ENCODE measurements at places on chromosomes 2 and 18.

GRCh38 chr2:15797231-15797938, 143.0 kb upstream of the MYCN start:
- no peak for DNase-seq

- no peak for DNase-seq
Observed at GRCh38 chr2:60339286-60339685, 214.2 kb downstream of the BCL11A start.

GRCh38 chr18:35369126-35369525, 8.0 kb downstream of the ZNF396 start:
- DNase-seq, result no peak

DNA sequence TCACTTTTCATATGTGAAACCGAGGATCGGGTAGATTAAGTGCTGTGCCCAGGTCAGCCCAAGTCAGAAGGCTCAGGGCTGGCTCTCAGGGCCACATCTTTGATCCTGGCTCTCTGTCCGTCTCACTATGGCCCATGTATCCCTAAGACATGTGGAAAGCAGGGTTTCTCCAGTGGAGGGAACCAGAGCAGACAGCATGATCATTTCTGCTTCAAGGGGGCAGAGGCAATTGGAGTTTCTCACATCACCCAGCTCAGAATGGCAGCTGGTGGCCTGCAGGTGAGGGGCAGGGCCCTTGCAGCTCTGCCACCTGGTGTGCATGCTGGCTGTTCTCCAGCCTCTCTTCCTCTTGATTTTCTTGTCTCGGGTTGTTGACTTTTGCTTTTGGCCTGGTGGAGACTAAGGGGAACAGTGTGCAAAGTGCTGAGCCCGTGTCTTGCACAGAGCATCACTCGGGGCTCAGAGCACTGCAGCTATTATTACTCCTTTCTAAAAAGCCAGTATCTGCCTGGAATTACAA, 27.0 kb downstream of the LDLRAD4 start:
- DNase-seq, result no peak

GRCh38 chr2:217086038-217086522, 226.2 kb upstream of the TNP1 start:
- DNase-seq, result no peak

DNA sequence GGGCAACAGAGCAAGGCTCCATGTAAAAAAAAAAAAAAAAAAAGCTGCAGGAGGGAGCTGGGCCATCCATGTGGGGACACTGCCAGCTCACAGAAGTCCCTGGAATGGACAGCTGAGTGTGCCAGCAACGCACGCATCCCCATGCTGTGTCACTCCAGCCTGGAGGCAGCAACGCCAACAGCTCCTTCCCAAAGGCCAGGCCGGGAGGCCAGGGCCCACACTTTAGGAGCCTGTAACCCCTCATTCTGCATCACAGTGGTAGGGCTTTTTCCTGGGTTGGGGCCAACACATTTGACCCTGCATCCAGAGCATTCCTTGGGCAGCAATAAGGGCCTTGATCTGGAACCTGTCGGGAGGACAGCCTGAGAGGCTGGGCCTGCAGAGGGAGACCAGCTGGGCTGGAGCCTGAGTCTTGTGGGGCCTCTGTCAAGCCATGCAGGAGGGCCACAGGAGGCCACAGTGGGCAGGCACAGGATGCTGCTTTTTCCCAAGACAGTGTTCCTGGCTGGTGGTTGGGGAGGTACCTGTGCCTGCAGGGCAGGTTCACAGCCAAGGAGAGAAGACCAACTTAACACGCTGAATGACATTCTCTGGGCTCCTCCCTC, 16.8 kb upstream of the KCNK3 start:
- DNase-seq, result no peak

DNA sequence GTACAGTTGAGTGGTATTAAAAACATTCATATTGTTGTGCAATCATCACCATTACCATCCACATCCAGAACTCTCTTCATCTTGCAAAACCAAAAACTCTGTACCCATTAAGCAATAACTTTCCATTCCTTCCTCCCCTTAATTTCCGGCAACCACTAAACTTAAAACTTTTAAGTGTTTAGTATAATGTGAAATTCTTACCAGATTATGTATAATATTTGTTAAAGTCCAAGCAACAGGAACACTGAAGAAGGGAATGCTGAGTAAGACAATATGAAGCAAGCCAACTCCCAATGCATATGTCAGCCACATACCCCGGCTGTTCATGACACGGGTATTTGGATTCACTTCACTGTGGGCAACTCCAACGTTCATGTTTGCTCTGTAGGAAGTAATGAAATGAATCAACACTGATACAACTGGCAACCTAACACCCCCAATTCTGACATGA, 1.9 kb downstream of the ORMDL1 start:
- no peak for DNase-seq

GRCh38 chr2:238846378-238846627, 1.6 kb upstream of the TWIST2 start:
- no peak for DNase-seq

GRCh38 chr2:154603682-154604081, 94.8 kb upstream of the KCNJ3 start:
- DNase-seq, result no peak

GRCh38 chr18:51029378-51029693, 677 bp upstream of the SMAD4 start:
- DNase-seq, result no peak

GRCh38 chr18:28834889-28835288, 658.0 kb upstream of the CDH2 start:
- no peak for DNase-seq

- DNase-seq, result no peak
Observed at GRCh38 chr2:174465327-174465726, 21.5 kb downstream of the GPR155 start.

DNA sequence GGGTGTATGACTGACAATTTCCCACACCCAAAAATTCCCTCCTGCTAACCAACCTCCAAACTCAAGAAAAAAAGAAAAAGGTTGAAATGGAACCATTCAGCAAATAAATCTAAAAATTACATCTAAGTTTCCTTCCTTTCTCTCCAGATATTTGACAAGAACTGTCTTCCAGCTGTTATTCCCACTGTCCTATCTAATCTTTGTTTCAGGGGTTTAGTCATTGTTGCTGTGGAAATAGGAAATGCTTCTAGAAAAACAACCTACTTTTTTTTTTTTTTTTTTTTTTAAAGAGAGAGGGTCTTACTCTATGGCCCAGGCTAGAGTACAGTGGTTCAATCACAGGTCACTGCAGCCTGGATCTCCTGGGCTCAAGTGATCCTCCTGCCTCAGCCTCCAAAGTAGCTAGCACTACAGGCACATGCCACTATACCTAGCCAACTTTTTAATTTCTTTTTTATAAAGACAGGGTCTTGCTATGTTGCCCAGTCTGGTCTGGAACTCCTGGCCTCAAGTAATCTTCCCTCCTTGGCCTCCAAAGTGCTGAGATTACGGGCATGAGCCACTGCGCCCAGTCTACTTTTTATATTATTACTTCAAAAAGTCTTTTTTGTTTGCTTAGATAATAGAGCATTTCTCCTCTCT, 88.1 kb downstream of the ITSN2 start:
- DNase-seq, result no peak

DNA sequence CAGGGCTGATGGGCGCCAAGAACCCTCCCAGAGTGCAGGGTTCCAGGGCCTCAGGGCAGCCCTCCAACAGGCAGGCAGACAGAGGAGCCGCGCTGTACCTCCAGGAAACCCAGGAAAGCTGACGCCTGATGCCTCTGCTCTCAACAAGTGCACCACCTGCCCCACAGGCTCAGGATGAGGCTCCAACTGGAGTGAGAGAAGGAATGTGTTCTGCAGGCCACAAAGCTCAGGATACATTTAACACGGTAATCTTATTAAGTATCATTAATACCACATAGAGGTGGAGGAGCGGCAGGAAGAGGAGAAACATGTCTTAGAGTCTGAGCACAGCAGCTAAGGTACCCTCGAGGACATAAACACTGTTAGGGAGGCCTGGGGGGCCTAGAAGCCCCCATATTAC, 155.9 kb upstream of the CAPN13 start:
- no peak for DNase-seq

GRCh38 chr2:127700527-127701192, 637 bp upstream of the SFT2D3 start:
- no peak for DNase-seq

DNA sequence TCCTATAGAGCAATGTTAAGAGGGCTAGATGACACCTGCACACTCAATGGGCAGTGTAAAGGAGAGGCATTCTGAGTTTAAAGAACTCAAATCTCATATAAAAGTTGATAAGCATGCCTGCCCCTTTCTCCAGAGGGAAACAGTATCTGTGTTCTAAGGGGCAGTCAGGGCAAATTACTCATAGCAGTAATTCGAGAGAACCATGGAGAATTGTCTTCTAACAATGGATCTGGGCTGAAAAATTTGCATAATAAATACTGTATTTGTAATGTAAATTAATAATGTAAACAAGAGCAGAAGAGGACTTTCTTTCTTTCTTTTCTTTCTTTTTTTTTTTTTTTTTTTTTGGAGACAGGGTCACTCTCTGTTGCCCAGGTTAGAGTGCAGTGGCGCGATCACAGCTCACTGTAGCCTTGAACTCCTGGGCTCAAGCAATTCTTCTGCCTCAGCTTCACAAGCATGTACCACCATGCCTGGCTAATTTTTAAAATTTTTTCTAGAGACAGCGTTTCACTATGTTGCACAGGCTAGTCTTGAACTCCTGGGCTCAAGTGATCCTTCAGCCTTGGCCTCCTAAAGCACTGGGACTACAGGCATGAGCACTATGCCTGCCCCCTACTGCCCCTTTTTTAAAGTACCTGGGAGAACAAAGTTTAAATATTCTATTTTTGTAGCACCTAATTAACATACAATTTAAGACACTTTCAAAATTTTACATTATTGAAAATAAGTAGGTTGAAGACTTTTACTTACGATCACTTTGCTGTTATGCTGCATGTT, 70.6 kb downstream of the OTX1 start:
- DNase-seq, result no peak

DNA sequence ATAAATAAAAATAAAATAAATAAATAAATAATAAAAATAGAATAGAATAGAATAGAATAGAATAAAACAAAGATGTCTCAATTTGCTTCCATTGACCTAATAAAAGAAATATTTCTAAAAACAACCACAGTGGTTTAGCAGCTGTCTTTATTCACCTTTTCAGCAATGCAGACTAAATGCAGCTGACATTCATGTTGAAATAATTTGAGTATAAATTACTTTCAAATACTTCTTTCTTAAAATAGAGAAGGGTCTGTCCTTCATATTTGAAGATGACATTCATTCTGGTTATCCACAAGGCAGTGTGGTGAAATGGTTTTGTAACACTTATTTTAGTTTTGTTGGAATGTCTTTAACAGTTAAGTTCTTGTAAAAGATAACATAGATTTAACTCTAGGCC, 469.4 kb downstream of the IRS1 start:
- no peak for DNase-seq

- DNase-seq, result no peak
Observed at GRCh38 chr2:69306393-69306821, 80.6 kb downstream of the GFPT1 start.

- DNase-seq, result no peak
Observed at GRCh38 chr2:241741016-241741415, 6.6 kb downstream of the D2HGDH start.

DNA sequence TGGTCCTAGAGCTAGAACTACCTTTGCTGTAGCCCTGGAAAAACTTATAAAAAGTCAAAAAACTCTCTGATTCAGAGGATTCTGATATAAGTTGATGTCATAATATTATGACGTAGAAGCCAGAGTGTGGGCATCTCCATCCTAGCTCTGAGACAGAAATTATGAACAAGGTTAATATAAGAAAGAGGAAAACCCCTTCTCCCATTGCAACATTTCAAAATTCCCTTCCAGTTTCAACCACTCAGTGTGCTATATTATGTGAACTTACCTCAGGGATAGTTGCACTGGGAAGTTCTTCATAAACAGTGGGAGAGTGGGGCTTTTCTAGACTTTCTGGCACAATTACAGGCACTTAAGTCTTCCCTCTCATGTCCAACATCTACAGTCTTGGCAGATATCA, 171.6 kb downstream of the PIK3C3 start:
- no peak for DNase-seq

DNA sequence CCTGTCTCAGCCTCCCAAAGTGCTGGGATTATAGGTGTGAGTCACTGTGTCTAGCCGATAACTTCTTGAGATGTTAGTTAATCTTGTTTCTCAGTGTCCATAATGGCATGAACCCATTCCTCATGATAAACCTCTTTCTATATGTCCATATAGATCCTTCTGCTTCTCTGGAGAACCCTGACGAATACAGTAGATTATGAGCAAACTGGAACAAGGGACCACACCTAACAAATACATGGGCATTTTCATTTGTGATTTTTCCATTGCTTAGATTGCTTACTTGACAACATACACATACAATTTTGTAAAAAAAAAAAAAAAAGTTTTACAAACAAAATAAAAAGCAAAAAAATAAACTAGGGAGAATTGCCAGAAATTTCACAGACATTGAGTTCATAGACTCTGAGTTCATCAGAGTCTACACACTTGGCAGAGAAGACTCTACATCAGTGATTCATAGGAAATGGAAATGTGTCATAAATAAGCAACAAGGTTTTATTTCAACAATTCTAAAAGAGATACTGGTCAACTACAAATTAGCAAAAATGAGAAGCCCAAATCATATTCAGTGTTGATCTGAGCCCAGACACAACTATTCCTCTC, 96.7 kb downstream of the GALR1 start:
- DNase-seq, result no peak

- DNase-seq, result no peak
Observed at GRCh38 chr2:200787351-200788120, 24.2 kb upstream of the BZW1 start.

GRCh38 chr2:189698020-189698887, 23.8 kb downstream of the ANKAR start:
- DNase-seq, result no peak

DNA sequence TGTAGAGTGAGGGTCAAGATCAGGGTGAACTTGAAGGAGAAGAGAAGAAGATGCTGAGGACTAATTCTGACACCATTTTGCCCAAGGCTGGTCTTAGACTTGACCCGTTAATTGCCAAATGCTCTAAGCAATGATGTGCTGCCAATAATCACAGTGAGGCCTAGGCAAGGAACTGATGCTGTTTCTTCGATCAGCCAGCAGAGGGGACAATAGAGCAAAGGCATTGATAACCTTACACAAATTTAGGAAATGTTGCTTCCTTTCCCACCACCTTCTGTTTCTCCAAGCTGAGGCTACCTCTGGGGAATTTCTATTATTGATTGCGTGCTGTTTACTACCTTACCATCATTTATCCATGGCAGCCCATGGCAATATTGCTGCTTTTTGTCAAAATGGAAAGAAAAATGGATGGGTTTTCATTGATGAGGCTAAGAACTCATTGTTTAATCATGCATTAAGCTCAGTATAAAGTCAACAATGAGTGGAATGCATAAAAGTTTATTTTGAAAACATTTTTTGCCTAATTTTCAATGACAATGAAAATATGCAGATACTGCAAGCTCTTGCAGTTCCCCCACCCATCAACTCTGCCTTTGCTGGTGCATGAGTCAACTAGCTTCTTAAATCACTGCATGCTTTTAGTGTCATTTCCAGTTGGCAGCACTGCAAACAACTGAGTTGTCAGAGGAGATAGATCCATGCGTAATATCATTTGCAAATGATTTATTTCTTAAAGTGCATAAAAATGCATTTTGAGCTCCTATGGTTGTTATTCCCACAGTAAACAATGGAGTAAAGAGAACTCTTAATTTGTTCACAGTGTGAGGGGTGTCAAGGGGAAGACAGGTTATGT, 116.4 kb upstream of the NYAP2 start:
- no peak for DNase-seq
